Activated CD8-positive, alpha-beta memory T cell treated with anti-CD3 and anti-CD28 coated beads for 36 hours (primary cell): ENCODE measurements at places on chromosomes 3 and 15. TPM values are rescaled to one million over a fixed set of nuclear protein-coding genes. Genes with fewer than 3 reads are reported as not detected.

IGF2BP2 gene
- total RNA-seq = 0.65 TPM

FAM81A gene
- 2.2 TPM for total RNA-seq

LMCD1 gene
- 2.2 TPM for total RNA-seq

C3orf20 gene
- total RNA-seq = not detected

CPEB1 gene
- 0.55 TPM for total RNA-seq

CCDC13 gene
- 0.52 TPM for total RNA-seq

MUC20 gene
- total RNA-seq = 0.63 TPM

EFL1 gene
- 24.8 TPM for total RNA-seq

VWA5B2 gene
- not detected for total RNA-seq

CFAP100 gene
- total RNA-seq = not detected

WNT5A gene
- not detected for total RNA-seq

PLA2G4F gene
- not detected for total RNA-seq

CHRFAM7A gene
- 0.74 TPM for total RNA-seq

SFMBT1 gene
- total RNA-seq = 20.3 TPM

MASP1 gene
- total RNA-seq = not detected

SNX22 gene
- total RNA-seq = 0.76 TPM

CHAC1 gene
- total RNA-seq = 24.6 TPM

ATOSA gene
- 11.7 TPM for total RNA-seq

BTLA gene
- 14.4 TPM for total RNA-seq

HIGD2B gene
- 0.17 TPM for total RNA-seq

TIPARP gene
- total RNA-seq = 21.9 TPM

RARB gene
- total RNA-seq = not detected

MORC1 gene
- total RNA-seq = not detected

A4GNT gene
- not detected for total RNA-seq

CLCN2 gene
- 7.0 TPM for total RNA-seq

TUSC7 gene
- not detected for total RNA-seq

CHST14 gene
- 11.2 TPM for total RNA-seq

CCDC54 gene
- total RNA-seq = not detected
